GM19239 (cell line): ENCODE measurements at places on chromosomes 6 and 20.

DNA sequence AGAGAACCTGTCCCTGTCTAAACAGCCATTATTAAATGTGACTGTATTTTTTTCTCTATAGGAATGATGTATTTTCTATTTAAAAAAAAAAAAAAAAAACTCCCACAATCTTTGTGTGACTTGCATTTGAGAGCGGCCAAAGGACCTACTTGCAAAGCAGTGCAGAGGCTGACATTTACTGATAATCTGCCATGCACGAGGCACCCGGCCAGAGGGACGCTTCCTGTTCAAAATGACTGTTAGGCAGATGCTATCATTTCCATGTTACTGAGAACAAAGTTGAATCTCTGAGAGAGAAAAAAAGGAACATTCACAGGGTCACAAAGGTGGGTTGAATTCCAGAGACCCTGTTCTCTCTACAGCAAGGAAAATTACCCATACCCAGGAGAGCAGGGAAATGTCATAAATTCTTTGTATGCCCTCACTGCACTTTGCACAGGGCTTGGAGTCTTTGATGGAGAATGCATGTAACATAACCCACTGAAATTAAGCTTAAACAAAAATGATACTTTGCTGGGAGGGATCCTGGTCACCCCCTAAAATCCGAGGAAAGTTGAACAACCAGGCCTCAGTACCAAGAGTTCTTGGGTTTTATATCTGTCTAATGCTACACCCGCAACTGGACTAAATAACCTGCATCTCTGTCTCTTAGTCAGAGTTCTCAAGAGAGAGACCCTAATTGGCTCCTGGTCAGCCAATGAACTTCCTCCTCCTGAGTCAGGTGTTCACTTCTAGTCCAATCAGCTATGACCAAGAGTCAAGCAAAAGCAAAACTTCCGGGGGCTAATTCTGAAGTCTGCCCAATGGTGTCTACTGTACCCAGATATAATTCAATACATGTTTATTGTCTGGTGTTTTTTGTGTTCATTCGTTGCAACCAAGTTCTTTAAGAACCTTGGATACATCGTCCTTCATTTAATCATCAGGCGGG is 61.2 kb downstream of the GCLC start:
- no peak for DNase-seq

DNA sequence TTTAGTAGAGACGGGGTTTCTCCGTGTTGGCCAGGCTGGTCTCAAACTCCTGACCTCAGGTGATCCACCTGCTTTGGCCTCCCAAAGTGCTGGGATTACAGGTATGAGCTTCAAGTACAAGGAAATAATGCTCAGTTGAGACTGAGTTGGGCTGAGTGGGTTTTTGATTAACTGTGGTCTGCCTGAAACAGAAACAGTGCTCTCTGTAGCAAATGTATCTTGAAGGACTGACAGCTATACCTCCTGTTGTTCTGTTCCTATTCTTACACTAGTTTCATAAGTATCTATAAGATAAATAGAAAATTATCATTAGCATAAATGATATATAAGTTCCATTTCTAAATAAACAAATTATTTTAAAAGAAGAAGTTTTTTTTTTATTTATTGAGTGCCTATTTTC is 142.8 kb upstream of the PTPRK start:
- no peak for DNase-seq

DNA sequence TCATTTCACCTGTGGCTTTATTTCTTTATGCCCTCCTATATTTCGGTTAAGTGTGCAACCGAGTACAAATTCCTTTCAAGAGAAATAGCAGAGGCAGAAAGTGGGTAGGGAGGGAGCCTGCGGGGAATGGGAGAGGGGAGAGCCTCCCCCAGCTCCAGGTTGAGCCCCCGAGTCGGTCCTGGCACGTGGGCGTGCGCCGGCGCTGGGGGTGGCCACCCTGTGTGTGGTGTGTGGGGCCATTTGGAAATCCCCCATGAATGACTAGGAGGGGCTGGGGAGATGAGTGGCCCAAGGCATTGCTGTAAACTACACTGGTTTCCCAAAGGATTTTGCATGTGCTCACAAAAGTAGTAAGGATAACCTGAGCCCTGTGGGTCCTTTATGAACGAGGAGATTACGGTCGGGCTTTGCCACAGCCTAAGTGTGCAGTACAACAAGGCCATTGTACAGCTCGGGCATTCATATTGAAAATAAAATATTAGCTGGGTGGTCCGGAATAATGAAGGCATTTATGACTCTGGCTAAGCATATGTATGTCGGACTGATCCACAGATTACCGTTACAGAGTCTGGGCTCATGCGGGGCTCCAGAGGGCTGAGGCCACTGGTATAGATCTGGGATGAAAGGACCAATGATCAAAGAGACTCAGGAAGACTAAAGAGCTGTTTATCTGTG is 84.5 kb upstream of the RALGAPA2 start:
- DNase-seq = no peak

DNA sequence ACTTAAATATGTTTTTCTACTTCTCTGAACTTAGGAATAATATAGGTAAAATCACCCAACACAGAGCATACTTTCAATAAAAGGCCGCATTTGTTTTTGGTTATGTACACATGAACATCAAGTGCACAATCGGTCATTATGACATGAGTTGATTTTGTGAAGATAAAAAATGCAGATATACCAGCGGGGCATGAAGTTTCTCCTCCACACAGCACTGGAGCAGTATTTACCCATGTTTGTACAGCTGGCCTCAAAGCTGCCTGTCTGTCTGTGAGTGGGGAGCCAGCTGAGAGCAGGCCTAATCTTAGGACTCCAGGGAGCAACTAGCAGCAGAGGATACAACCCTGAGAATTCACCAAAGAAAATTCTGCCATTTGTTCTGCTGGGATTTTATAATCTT is 206.5 kb downstream of the TPBG start:
- DNase-seq = no peak

DNA sequence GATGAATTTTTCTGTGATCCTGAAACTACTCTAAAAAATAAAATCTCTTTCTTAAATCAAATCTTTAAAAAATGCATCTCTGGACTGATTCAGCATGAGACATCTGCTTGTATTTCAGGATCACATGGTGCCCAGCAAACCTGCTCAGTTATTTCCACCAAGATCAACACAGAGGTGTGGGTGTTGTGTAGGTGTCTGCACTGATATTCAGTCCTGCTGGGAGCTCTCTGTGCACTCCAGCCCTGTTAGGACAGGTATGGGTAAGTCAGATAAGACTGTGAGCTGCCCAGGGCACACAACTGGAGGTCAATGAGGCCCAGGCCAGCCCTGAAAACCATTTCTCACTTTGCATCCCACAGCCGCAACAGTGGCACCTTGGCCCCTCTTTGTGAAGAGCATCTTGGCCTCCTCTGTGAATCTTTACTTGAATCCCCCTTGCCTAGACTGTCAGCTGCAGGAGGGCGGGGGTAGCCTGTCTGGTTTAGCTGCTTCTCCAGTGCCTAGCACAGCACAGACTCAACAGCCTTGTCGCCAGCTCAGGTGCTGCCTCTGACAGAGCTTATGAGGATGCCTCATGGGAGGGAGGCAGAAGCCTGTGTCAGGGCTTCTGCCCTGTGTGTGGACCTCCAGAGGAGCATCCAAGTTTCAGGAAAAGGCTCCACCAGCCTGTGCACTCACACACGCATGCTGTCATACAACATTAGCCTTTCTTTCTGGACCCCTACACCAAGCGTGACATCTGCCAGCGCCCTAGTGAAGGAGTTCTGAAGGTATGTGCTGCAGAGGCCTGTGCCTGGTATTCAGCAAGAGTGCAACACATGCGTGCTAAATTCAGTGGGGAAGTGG is 187.6 kb upstream of the CST7 start:
- no peak for DNase-seq

- no peak for DNase-seq
Measured at GRCh38 chr6:24140591-24140990, 14.6 kb downstream of the NRSN1 start.

DNA sequence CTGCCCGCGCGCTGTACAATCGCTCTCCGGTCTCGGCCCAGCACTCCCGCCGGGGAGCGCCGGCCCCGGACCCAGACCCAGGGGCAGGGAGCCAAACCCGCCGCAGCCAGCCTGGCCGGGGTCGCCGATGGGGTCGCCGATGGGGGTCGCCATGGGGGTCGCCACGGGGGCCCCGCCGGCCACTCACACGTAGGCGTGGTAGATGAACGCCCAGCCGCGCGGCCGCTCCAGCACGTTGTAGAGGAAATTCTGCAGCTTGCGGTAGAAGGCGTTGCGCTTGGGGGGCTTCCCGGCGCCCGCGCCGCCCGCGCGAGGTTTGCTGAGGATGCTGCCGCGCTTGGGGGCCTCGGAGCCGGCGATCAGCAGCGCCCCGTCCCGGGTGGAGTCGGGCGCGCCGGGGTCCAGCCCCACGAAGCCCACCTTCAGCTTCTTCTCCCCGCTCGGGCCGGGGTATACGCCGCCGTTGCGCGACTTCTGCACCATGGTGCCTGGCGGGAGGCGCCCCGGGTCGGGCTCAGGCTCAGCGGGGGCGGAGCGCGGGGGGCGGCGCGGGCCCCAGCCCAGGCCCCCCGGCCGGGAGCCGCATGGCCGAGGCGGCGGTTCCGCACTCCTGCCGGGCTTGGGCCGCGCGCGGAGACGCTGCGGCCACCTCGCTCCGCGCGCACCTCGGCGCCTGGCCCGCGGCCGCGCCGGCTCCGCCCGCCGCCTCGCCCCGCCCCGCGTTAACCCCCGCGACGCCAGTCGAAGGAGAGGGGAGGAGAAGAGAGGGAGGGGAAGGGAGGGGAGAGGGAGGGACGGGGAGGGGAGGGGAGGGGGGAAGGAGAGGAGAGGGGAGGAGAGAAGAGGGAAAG is at the start of gene KCNQ2:
Gene KCNQ2 (minus strand): TSS at position 675 of the 851 bp plus-strand sequence. CDS start 192 bp downstream, at position 483.
- no peak for DNase-seq

DNA sequence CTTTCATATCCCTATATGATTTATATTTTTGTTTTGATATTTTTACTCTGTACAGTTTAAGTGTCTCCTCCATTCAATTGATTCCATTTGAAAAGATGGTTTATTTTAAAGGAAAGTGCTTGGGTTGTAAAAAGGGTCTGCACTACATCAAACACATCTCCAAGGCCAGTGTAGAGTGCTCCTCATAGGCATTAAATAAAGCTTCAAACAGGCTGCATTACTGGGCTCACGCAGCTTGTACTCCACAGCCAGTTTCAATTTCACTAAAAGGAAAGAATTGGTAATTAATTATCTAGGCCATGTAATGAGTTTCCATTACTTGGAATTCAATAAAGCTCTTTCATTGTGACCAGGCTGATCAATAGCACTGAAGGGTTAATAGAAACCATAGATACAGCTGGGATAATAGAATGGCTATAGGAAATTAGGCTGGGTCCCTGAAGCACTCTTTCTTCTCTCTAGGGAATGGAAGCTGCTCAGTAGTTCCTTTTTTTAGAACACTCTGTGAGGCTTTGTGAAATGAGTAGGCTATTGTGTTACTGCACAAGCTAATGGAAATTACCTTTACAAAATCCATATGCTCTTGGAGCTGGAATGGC is 442.2 kb downstream of the RNF144B start:
- DNase-seq = no peak

DNA sequence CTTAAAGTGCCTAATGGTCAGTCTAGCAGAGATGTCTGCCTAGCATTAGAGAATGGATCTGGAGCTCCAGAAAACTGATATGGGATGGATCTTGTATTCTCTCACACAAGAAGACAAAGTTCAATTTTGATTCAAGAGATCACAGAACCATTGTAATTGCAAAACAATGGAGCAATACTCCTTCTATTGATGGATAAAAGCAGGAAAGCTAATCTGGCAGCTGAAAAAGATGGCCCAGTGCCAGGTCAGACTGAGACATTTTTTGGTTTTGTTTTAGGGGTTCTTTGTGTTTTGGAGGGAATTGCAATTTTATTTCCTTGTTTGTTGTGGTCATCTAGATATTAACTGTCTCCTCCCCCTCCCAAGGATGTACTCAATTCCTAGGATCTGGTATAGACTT is 14.6 kb upstream of the ZNF133 start:
- no peak for DNase-seq

DNA sequence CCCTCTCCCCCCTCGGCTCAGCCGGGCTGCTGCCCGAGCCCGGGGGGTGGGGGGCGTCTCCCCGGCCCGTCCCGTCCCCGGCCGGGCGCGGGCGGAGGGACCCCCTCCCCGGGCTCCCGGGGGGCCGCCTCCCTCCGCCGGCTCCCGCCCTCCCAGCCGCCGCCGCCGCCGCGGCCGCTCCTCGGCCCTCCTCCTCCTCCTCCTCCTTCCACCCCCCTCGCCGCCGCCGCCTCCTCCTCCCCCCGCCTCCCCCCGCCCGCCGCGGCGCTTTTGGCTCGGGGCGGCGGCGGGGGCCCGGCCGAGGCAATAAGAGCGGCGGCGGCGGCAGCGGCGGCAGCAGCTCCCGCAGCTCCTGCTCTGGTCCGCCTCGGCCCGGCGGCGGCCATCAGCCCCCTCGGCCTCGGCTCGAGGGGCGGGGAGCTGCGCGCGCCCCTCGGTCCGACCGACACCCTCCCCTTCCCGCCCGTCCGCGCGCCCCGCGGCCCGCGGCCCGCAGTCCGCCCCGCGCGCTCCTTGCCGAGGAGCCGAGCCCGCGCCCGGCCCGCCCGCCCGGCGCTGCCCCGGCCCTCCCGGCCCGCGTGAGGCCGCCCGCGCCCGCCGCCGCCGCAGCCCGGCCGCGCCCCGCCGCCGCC is 38.7 kb downstream of the GNAS start:
- no peak for DNase-seq

DNA sequence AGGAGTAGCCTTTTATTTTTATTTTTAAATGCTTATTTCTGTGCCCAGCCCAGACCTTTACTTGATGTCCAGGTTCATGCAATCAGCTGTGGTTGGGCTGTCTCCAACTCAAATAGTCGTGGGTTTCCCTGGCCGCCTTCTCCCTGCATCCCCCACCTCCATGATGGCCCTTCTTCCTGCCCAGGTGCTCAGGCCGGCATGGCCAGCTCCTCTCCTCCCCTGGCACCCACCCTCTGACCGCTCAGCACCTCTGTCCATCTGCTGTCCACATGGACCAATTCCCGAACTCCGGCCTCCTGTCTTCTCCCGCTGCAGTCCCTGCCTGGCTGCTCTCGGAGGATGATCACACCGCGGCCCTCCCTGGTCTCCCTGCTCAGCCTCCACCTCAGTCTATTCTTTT is 81.2 kb upstream of the SULF2 start:
- DNase-seq = no peak

- no peak for DNase-seq
Measured at GRCh38 chr20:45821947-45822346, 5.2 kb downstream of the TNNC2 start.

GRCh38 chr6:115838216-115838615 is 222.5 kb downstream of the FRK start:
- DNase-seq = no peak

DNA sequence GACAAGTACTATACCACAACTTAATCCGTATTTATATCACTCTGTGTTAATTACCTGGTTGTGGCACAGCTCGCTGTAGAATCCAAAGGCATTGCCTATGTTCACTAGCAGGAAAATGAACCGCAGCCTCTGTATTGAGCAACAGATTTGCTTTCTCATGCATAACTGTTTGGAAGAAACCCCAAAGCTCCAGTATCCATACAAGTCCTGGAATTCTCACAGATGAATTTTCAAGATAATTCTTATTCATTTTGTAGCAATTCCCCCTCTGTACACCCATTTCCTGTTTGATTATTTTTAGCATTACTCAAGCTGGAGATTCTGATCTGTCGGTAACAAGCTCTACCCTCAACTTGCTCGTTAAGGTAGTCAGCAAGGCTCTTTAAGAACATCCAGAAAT is 63.5 kb downstream of the STMND1 start:
- no peak for DNase-seq

GRCh38 chr6:158837684-158838625 is 18.8 kb upstream of the EZR start:
- DNase-seq = no peak
